Activated CD4-positive, alpha-beta T cell treated with anti-CD3 and anti-CD28 coated beads, Interleukin-2, amount 10 ng/mL, durations not matched to agents 24 days and 14 days (primary cell): ENCODE measurements at places on chromosomes 5 and 9.

GRCh38 chr9:27396495-27396894 is 99.5 kb upstream of the EQTN start:
- no peak for DNase-seq
- no peak overlapping the region for H3K4me3 ChIP-seq
- H3K4me1 ChIP-seq = no peaks in the 10 kb centered on the region
- no peak overlapping the region for H3K27ac ChIP-seq
- no peaks in the 10 kb centered on the region for H3K36me3 ChIP-seq

DNA sequence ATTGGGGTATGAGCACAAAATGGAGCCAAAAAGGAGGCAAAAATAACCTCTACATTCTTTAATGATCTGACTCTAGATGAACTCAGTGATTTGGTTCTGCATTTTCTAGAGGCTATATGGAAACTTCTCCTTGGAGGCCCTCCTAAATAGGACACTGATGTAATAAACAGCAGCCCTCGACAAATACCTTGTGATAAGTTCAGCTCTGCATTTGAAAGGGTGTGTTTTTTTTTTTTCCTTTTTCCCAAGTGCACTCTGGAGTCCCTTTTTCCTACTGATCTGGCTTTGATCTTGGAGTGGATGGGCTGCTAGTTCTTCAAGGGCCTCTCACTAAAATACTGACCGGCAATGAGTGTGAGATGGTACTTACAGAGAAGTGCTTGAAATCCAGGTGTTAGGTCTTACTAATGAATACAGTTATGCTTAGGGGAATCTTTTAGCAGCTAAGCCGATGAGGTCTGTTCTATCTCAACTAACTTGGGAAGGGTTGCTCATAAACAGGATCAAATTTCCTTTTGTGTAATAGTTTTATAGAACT is 161.7 kb downstream of the MAST4 start:
- H3K4me1 ChIP-seq = no peaks in the 10 kb centered on the region
- DNase-seq = no peak
- H3K36me3 ChIP-seq = no peaks in the 10 kb centered on the region
- no peak overlapping the region for H3K27ac ChIP-seq
- no peak overlapping the region for H3K4me3 ChIP-seq

DNA sequence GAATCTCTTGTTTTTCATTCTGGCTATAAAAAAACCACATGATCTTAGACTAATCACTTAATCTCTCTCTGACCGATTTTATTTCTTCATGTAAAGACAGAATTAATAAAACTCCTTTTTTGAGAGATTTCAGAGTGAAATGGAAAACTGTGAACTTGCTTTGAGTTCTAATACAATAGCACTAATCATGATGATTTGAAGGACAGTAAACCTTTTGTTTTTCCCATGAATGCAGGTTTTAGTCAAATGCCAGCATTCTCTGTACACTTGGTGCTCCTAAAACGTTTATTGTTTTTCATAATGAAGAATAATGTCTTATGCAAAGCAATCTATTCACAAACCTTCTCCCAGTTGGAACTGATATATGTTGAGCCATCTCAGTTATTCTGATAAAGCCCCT is 86.8 kb downstream of the SLC24A2 start:
- no peaks in the 10 kb centered on the region for H3K4me1 ChIP-seq
- H3K36me3 ChIP-seq = no peaks in the 10 kb centered on the region
- DNase-seq = no peak

DNA sequence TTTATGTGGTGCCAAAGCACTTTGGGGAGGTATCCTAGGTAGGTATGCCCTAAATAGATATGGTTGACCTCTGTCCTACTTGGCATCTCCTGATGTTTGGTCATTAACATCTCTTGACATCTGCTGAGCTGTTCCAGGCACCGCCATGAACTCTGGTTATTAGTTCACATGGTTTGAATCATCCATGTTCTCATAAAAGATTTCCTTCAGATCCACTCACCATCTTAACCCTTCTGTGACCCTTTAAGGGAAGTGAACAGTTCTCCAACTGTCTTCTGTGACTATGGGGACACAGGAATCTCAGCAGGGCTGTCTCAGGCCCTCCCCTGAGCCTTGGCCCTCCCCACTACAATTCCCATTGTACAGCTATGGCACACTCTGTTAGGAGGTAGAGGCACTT is 167.7 kb downstream of the CDH6 start:
- no peak overlapping the region for H3K27ac ChIP-seq
- no peak for DNase-seq
- H3K36me3 ChIP-seq = no peaks in the 10 kb centered on the region
- no peaks in the 10 kb centered on the region for H3K27me3 ChIP-seq
- H3K4me3 ChIP-seq = no peak overlapping the region
- H3K4me1 ChIP-seq = no peaks in the 10 kb centered on the region

GRCh38 chr9:82558346-82558745 is 504.6 kb downstream of the RASEF start:
- no peak for DNase-seq
- no peaks in the 10 kb centered on the region for H3K27me3 ChIP-seq
- H3K4me1 ChIP-seq = no peaks in the 10 kb centered on the region
- no peak overlapping the region for H3K4me3 ChIP-seq

GRCh38 chr9:84324811-84325210 is 15.7 kb downstream of the SLC28A3 start:
- H3K4me3 ChIP-seq = no peak overlapping the region
- no peak overlapping the region for H3K27ac ChIP-seq

DNA sequence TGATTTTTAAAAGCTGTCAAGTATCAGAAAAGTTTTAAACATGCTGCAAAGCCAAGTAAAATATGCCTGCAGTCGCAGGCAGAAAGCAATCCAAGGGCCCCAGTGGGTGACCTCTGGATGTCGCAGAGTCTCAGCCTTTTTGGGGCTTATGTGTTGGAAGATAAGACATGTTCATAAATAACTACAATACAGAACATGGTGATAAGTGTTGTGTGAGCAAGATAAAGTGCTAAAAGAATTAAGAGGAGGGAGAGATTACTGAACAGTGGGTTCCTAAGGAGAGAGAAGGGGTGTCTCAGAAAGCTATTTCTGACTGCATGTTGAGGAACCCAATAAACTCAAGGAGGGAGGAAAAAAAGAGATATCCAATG is 78.9 kb upstream of the ADRB2 start:
- peaks cover 22% of the 10 kb centered on the region for H3K27me3 ChIP-seq
- no peak for DNase-seq
- no peak overlapping the region for H3K27ac ChIP-seq
- no peaks in the 10 kb centered on the region for H3K4me1 ChIP-seq
- H3K4me3 ChIP-seq = no peak overlapping the region
- no peaks in the 10 kb centered on the region for H3K36me3 ChIP-seq

GRCh38 chr5:159459951-159460538 is 129.8 kb upstream of the IL12B start:
- DNase-seq = no peak
- H3K27me3 ChIP-seq = peaks cover 55% of the 10 kb centered on the region
- peak overlapping the region; percentile 75 for H3K27ac ChIP-seq
- H3K4me1 ChIP-seq = peaks cover 43% of the 10 kb centered on the region

DNA sequence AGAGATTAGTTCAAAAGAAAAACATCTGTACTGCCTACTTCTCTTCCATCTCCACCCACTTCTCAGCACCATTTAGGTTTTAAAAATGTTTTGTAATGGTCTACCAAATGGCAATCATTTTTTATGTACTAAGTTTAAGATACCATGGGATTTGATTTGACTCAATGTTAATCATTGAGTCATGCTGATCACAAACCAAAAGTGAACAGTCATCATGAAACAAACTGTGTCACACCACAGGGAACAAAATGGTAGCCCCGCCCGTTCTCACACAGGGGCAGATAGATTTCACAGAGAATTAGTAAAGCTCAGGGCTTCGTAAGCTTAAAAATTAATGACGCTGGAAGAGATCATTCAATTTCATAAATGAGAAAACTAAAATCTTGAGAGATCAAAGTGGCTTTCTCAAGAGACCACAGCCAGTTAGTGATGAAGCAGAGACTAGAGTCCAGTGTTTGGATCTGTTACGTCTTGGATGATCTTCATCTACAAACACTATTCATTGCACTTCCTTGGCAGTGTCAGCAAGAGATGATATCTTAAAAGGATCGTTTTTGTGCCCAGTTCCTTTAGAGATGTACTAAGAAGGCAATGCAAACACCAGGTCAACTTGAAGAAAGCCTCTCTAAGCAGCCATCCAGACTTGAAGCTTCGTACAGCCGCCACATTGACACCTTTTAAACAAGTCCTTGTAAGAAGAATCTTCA is 33.9 kb upstream of the TRIO start:
- DNase-seq = peak; percentile 62
- peaks cover 4% of the 10 kb centered on the region for H3K27me3 ChIP-seq
- peak overlapping the region; percentile 33 for H3K4me3 ChIP-seq
- peaks cover 13% of the 10 kb centered on the region for H3K4me1 ChIP-seq

DNA sequence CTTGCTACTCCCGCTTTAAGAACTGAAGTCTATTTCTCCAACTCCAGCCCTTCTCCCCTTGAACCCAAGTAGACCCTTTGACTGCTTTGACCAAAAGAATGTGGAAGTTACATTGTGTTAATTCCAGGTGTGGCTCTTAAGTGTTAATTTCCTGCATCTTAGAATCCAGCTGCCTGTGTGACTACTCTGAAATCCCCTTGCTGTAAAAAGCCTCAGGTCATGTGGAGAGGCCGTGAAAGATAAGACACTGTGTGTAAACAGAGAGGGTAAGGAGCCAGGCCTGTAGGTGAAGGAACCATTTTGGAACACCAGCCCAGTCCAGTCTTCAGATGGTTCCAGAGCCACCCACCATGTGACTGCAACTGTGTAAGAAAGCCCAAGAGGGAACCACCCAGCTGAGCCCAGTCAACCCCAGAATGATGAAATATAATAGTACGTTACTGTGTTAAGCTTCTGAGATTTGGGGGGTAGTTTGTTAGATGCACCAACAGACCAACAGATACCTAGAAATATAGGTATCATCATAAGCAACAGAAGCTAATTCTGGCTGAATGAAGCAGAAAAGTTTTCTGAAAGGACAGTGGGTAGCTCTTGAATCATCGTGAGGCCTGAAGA is 59.4 kb upstream of the CCDC112 start:
- no peak overlapping the region for H3K27ac ChIP-seq
- no peak overlapping the region for H3K4me3 ChIP-seq
- H3K27me3 ChIP-seq = peaks cover 15% of the 10 kb centered on the region
- DNase-seq = no peak
- no peaks in the 10 kb centered on the region for H3K36me3 ChIP-seq

DNA sequence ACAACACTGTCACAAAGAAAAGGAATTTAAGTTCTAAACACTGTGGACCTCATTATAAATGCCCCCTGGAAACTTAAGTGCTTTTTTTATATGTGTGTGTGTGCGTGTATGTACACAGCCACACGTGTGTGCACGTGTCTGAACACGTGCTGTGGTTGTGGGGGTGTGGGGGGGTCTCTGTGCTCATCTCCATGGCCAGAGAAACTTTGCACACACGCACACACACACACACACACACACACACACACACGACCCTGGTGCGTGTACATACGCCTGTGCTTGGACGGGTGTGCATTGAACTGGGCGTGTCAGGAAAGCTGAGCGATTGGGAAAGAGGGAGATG is 27.9 kb downstream of the AMBP start:
- DNase-seq = no peak
- H3K27ac ChIP-seq = no peak overlapping the region
- no peaks in the 10 kb centered on the region for H3K36me3 ChIP-seq
- H3K4me1 ChIP-seq = no peaks in the 10 kb centered on the region

- no peak overlapping the region for H3K4me3 ChIP-seq
- no peaks in the 10 kb centered on the region for H3K36me3 ChIP-seq
- H3K4me1 ChIP-seq = no peaks in the 10 kb centered on the region
- no peak overlapping the region for H3K27ac ChIP-seq
- no peaks in the 10 kb centered on the region for H3K27me3 ChIP-seq
Observed at GRCh38 chr5:40991168-40991980, 79.8 kb downstream of the MROH2B start.
